ENCODE measurements at places on chromosomes 4 and X. TPM values are rescaled to one million over a fixed set of nuclear protein-coding genes. Genes with fewer than 3 reads are reported as not detected.

The ADGRG4 gene
- 0.01 TPM for polyA plus RNA-seq

The PDGFRA gene
- polyA plus RNA-seq, result 90.5 TPM

The EGF gene
- 2.1 TPM for polyA plus RNA-seq

The PPP4R3C gene
- polyA plus RNA-seq, result not detected

The CCSER1 gene
- polyA plus RNA-seq, result not detected

The PDE5A gene
- polyA plus RNA-seq, result 69.0 TPM

The HSFX3 gene
- polyA plus RNA-seq, result not detected

The IL2RG gene
- not detected for polyA plus RNA-seq

The PF4V1 gene
- not detected for polyA plus RNA-seq

The GAGE12E gene
- not detected for polyA plus RNA-seq

The MAGEC3 gene
- polyA plus RNA-seq, result 0.06 TPM

All from BJ (cell line).